Neuronal stem cell (in vitro differentiated cells): ENCODE measurements at places on chromosomes 12 and 14.

DNA sequence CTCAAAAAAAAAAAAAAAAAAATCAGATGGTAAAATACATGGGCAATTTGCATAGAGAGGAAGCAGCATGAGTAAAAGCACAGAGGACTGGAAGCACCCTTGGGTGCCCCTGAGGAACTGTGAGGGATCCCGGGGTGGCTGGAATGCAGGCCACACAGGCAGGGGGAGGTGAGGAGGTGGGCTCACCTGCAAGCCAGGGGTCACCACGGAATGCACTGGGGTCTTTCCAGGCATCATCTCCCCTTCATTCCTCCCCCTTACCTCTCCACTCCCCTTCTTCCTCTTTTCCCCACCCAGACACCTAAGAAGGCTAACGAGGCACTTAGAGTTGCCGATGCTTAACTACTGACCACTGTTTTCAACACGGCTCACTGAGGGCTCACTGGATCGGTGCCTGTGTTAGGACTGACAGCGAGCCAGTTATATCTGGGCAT, 14.4 kb upstream of the HIP1R start:
- DNase-seq, result no peak

DNA sequence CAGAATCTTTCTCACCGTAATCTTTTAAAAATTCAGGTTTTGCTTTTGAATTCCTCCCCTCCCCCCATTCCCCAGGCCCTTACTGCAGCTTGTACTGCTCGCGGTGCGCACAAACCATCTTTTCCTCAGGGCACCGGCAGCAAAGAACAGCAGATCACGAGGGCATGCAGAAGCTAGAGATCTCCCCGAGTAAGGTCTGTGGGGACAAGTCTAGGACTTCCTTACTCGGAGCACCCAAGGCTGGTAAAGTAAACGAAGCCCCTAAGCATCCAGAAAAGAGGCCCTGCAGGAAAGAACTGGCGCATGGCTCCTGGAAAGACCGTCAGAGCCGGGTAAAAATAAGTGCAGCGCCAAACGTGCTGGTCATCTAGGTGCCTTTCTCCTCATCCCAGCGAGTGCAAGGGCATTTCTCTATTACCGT, 727 bp downstream of the LDHB start:
- DNase-seq, result peak; percentile 5

GRCh38 chr12:2156333-2156732, 103.5 kb downstream of the CACNA1C start:
- DNase-seq, result no peak

DNA sequence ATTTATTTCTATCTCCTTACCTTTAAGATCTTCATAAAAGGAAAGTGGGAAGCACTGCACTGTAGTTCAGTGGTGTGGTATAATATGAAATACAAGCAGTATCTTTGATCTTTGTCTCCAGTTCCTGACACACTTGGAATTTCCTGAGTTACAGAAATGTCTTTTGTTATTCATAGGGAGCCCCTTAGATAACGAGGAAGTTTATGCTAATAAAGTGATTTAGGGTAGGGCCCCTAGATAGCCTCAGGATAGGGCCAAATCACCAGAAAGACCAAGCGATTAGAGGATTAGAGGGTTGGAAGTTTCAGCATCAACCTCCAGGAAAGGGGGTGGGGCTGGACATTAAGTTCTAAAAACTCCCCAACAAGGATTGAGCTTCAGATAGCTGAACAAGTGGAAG, 29.9 kb upstream of the DDHD1 start:
- no peak for DNase-seq

GRCh38 chr14:21059842-21060613, 2.4 kb downstream of the RNASE8 start:
- no peak for DNase-seq

- no peak for DNase-seq
These were observed 15.0 kb upstream of the ARMH4 start for GRCh38 chr14:58167057-58167456.

DNA sequence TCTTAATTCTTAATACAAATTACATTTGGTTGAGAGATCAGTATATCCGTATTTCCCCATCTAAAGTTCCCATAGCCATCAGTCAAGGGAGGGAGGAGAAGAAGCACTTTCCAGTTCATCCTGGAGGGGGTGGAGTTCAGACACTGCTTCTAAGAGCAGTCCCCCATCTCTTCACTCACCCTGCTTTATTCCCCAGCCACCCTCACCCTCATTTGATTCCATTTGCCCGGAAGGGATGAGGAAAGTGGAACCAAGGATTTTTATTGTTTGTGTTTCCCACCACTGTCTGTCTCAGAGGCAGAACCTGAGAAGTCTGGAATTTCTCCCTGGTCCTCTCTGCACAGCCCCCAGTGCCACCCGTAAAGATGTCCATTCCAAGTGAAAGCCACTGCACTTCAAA, 134.2 kb upstream of the HIF1A start:
- no peak for DNase-seq

GRCh38 chr14:21985081-21985480, 311.5 kb upstream of the OR4E1 start:
- no peak for DNase-seq

GRCh38 chr14:77144412-77145115, 3.0 kb upstream of the ZDHHC22 start:
- DNase-seq, result no peak

DNA sequence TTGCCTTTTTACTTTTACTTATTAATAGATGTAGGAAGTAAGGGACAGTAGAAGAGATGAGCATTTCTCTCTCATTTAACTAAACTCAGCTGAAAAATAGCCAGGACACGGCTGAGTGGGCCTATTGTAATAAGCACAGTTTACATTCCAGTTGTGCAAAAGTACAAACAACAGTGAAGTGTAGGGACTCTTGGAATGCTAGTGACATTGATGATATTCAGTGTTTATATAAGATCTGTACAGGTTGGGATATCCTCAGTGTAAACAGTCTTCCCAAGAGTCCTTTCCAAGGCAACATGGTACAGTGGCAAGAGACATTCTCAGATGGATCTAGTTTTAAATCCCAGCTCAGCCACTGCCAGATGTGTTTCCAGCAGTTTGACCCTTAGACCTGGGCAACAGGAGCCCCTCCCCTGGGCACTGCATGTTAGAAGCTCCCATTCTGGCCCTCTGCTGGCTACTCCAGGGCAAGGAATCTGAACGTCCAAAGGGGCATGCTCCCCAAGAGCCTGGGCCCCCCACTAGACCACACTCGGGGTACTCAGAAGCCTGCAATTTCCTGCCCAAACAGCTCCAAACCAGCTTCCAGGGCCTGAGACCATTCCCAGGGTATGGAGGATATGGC, 55.3 kb downstream of the STAB2 start:
- DNase-seq, result no peak

DNA sequence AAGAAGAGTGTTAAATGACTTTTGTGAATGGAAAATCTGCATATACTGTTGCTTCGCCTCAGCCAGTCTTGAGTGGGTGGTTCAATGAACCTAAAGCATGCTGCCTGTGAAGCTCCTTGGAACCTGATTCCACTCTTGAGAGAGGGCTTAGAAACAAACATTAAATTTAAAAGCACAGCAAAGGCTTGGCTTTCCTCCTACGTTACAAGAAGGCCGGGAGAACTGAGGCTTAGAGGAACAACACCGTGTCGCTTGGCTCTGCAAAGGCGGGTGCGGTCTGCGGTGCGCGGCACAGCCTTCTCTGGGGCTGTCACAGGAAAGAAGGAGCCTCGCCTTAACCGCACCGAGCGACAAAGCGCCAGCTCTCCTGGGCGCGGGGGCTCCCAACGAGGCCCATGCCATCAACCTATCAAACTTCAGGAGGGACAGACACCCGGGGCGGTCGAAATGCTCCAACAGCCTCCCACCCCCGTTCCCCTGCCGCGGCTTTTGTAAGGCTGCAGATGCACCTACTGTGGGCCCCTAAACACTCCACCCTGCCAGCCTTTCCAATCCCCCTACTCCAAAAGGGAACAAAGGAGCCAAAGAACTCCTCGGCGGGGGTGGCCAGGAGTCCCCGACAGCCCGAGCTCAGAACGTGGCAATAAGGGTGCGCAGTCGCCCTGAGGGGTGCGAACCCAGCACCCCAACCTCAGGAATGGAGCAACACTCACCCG, 729 bp downstream of the OSBPL8 start:
- peak; percentile 46 for DNase-seq

DNA sequence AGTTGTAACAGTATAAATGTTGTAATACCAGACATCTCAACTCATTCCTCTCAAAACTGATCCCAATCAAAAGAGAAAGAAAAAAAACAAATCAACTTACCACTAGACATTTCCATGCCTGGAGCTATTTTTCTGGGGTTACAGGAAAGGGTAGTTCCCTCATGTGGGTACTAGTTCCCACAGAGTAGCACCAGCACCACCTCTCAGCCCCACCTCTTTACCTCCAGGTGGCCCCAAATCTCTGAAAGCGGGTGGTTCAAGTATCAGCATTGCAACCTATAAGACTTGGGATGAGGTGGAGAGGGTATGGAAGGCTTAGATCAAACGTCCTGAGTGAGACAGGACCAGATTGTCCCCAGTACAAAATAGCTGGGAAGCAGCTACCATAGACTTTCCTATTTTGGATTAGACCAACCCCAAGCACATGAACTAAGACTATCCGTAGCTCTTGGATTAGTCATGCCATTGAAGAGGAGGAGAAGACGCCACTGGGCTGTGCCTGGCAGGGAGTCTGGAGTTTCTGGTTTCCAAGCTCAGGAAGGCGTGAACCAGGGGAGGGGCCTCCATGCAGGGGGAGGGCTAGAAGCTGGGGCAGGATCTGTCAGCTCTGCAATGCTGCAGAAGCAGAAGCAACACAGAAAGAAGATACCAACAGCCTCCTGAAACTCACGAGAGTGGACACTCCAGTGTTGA, at the start of gene SLC39A2:
Gene SLC39A2, plus strand, starts transcription at position 620 of the 693 bp plus-strand sequence. CDS start 154 bp downstream, outside the sequence.
- no peak for DNase-seq

DNA sequence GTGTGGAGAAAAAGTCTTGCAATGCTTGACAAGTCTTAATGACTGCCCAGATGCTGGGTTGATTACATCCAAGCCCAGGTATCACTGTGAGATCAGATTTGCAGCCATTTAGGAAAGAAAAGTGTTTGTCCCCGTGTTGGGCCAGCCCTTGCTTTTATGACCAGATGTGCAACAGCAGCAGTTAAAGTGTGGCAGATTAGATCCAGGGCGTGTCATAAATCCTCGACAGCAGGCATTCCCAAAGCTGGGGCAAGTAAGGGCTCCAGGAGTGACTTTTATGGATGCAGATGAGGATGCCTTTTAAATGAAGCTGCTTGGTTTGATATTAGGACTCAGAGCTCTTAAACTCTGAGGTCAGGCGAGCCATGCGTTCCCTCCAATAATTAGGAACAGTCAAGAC, 1.7 kb downstream of the SMOC1 start:
- no peak for DNase-seq

- DNase-seq, result no peak
These were observed 1.3 kb upstream of the NR2C1 start for GRCh38 chr12:95074766-95075165.

GRCh38 chr14:38964630-38965029, 138.4 kb downstream of the SEC23A start:
- DNase-seq, result no peak

DNA sequence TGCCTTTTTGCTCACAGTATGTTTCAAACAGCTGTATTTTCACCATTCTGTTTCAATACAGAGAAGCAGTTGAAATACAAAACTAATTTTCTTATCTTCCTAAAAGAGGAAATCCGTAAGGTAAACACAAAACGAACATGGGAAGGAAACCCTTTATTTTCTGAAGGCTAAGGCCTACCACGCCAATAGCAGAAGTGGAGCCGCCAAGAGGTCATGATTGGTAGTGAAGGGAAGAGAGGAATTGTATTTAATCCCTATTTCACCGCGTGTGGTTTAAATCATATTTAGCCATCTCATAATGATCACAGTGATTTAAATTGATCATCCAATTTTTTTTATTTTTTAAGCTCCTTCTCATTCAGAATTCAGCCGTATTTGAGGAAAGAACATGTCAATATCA, 398.2 kb downstream of the PRKD1 start:
- no peak for DNase-seq

DNA sequence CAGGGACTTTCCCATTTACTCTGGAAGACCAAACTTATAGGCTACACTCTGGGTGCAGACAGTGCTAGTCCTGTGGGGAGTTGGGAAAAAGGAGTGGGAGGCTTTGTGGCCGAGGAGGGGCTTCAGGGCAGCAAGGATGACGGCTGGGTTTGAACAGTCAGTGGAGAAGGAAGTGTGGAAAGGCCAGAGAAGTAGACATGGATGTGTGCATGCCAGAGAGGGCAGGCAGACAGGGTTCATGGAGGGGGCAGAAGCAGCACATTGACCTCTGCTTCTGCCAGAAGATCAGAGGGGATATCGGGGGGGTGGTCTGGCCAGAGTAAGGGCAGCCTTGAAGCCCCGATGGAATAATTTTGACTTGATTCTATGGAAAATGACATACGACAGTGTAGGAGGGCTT, 27.2 kb upstream of the KCNA5 start:
- no peak for DNase-seq

- DNase-seq, result no peak
These were observed 12.3 kb downstream of the BRAP start for GRCh38 chr12:111673503-111673902.

DNA sequence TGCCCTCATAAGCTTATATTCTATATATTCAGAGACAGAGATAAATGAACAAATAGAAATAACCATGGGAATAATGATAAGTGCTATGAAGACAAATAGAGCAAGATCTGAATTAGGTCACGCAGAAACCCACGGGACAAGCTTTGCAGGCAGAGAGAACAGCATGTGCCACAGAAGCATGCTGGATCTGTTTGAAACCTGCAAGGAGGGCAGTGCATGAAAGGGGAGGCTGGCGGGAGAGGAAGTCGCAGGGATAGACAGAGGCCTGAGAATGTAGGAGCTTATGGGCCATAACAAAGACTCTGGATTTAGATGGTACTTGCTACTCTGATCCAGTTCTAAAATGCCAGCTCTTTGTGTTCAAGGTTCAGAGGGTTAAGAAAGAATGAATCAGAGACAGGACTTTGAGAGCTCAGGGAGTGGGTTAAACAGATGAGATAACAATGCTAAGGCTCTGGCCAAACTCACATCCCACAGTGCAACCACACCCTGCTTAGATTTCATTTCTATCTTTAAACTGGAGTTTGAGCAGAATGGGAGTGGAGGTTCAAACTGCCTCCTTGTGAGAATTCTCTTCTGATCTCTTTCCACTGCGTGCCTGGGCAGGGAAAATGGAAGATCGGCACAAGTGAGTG, 49.2 kb upstream of the PPP1R12A start:
- DNase-seq, result no peak

DNA sequence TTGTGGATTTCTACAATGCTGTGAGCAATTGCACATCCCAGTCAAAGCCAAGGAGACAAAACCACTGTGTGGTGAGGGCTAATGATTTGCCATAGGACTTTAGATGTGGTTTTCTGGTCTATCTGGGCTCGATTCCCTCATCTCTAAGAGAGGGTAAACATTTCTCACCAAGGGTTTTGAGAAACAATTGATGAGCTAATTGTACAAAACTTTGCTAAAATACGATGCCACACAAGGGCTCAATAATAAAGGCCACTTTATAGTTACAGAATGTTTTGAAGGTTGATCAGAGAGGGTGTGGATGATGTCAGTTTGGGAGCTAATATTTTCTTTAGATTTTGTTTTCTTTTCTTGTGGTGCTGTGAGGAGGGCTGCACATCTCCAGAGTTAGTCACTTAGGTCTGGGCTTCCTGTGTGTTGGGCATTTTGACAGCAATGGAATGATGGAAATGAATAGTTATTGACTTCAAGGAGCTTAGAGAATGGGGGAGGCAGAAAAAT, 60.8 kb upstream of the SLC38A4 start:
- no peak for DNase-seq

GRCh38 chr14:84969501-84969900, 560.4 kb upstream of the FLRT2 start:
- DNase-seq, result no peak

GRCh38 chr14:36940476-36940875, 231.9 kb downstream of the SLC25A21 start:
- no peak for DNase-seq

GRCh38 chr12:89513544-89513943, 11.1 kb downstream of the GALNT4 start:
- no peak for DNase-seq

GRCh38 chr12:131356485-131357184, 354.3 kb upstream of the SFSWAP start:
- no peak for DNase-seq
